ENCODE measurements at places on chromosomes 1 and 21.

GRCh38 chr1:2972879-2973575, 48.2 kb upstream of the ACTRT2 start:
- DNase-seq: no peak

GRCh38 chr1:193538680-193539079, 352.3 kb upstream of the B3GALT2 start:
- no peak for DNase-seq

DNA sequence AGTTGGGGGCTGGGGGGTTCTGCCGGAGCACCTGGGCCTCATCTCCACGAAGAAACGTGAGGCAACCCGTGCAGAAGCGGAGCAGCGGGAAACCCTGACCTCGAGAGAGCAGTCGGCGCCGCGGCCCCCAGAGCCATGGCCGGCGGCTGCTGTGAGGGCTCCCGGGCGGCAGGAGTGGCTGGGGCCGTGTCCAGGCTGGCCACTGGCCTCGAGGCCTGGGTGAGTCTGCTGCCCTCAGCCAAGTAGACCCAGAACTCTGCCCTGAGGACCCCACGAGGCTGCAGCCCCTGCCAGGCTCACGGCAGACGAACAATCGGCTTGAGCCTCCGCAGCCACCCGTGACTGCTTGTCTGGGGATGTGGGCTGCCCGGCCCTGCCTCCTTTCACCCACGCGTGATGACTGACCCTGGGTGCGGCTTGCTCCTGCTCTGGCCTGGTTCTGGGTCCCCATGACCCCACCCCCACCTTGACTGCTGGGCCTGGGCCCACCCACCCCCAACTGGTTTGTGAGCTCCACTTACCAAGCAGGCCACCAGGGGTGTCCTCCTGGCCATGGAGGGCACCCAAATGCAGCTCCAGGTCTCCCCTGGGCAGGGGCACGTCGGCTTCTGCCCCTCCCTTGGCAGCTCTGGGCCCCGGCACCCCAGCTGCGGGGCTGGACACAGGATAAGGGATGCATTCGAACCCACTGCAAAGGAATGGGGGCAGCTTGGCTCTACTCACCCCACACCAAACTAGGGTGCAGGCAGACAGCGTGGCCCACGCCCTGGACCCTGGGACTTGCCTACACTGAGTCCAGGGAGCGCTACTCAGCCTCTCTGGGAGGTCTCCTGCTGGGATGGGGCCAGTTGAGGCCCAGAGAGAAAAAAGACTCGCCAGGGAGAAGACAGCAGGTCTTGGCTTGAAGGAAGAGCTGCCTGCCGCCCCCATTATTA, 34.2 kb downstream of the MORN1 start:
- DNase-seq: no peak

DNA sequence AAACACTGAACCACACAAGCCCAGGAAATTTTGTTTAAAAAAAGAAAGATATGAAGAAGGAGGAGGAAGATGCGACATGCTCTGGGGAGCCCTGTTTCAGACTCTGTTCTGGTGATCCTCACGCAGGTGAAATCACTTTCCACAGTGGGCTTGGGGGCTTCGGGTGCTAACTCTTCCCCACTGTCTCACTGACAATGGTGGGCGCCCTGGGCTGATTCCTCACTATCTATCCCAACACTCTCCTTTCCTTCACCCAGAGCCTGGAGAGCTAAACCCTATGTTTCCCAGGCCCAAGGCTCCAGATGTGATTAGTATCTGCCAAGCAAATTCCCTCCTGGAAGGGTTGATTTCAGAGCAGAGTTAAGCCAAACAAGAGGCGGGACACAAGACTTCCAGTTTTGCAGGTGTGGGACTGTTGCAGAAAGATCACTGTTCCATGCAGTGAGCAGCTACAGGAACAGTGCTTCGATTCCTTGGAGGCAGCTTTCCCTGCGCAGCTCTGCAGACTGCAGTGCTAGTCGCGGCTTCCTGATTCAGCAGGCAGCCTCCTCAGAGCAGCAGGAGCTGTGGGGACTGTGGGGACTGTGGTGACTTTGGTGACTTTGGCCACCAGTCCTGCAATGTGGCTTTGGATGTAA, 168.3 kb downstream of the RHOU start:
- no peak for DNase-seq

GRCh38 chr21:41663805-41664788, 102.8 kb downstream of the RIPK4 start:
- DNase-seq: no peak

- no peak for DNase-seq
Measured at GRCh38 chr1:147504801-147505311, 36.4 kb upstream of the BCL9 start.

DNA sequence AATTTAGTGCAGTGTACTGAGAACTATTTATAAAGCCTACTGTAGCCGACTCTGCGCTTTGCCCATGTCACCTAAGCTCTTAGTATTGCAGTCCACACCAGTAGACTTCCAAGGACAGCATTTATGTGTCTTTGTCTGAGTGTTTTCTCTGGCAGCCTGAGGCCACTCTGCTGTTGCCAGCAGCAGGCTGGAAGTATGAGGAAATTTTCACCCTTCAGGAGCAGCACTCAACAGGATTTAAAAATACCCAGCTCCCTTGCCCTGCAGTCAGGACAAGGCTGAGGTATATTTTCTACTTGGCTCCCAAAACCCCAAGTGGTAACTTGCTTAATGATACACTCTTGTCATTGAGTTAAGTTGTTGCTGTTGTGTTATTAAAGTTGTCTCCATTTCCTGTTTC, 230.1 kb downstream of the SRGAP2C start:
- no peak for DNase-seq

GRCh38 chr21:36784947-36785346, 86.0 kb downstream of the SIM2 start:
- DNase-seq: no peak

- no peak for DNase-seq
Measured at GRCh38 chr1:223240122-223240521, 97.1 kb upstream of the TLR5 start.

- no peak for DNase-seq
Measured at GRCh38 chr1:33997127-33998036, 133.5 kb downstream of the HMGB4 start.

- no peak for DNase-seq
Measured at GRCh38 chr1:16631248-16632043, 18.1 kb upstream of the NBPF1 start.

- DNase-seq: no peak
Measured at GRCh38 chr1:147851149-147851548, 51.4 kb upstream of the GJA8 start.

GRCh38 chr1:39293375-39294070, 89.0 kb downstream of the MACF1 start:
- no peak for DNase-seq

GRCh38 chr1:3787349-3787715, 9.0 kb downstream of the LRRC47 start:
- DNase-seq: no peak

- DNase-seq: no peak
Measured at GRCh38 chr1:182886985-182887384, 47.8 kb downstream of the DHX9 start.

GRCh38 chr1:226148121-226148648, 38.4 kb downstream of the ACBD3 start:
- DNase-seq: no peak

GRCh38 chr1:109799445-109799844, 35.7 kb upstream of the EPS8L3 start:
- DNase-seq: no peak

- DNase-seq: no peak
Measured at GRCh38 chr1:244104309-244105060, 53.4 kb downstream of the ZBTB18 start.

- no peak for DNase-seq
Measured at GRCh38 chr1:78492386-78492950, 1.7 kb downstream of the PTGFR start.

DNA sequence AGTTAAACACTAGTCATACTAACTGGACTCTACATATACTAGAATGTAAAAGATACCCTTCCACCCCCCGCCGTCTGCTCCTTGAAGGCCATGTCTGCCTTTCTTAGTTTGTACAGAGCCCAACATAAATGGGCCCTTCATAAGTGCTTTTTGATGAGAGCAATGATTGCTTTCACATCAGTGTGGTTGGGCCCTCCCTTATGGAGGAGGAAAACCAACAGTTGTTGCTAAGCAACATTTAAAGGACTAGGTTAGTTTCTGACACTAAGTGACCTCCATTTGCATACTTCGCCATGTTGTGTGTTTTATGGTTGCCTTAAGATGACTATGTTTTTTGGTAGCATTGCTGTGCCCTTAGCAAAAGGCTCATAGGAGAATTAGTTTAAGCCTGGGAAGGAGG, 182.0 kb upstream of the SGIP1 start:
- no peak for DNase-seq

- DNase-seq: no peak
Measured at GRCh38 chr1:157968946-157969345, 24.5 kb upstream of the KIRREL1 start.

- no peak for DNase-seq
Measured at GRCh38 chr21:27079636-27080240, 112.8 kb upstream of the ADAMTS5 start.

GRCh38 chr1:107419003-107419402, 278.2 kb downstream of the NTNG1 start:
- DNase-seq: no peak

DNA sequence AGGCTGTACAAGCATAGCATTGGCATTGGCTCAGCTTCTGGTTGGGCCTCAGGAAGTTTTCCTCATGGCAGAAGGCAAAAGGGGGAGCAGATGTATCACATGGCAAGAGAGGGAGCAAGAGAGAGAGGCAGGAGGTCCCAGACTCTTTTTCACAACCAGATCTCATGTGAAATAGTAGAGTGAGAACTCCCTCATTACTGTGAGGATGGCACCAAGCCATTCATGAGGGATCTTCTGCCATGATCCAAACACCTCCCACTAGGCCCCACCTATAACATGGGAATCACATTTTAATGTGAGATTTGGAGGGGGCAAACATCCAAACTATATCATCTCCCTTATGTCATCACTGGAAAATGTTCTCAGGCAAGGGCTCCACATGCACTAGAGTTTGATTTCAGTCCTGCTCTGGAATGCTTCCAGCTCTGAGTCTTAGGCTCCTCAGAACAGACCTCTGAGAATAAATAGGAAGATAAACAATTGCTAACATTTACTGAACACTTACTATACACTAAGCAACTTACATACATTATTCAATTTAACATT, 39.4 kb upstream of the VTCN1 start:
- DNase-seq: no peak

DNA sequence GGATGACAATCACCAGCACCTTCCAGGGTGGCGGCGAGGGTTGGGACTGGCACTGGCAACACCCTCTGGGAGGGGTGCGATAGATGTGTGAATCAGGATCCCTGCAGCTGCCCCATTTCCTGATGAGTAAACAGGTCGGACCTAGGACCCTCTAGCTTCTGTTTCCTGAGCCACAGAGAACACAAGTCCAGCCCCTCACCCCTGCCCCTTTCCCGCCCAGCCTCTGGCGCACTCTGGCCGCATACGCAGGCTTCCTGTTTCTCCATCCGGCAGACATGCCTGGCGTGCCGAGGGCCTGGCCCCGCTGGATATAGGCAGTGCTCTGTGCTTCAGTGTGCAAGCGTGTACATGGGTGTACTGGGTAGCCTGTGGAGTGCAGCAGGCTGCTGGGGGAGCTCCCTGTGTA, 4.6 kb downstream of the PEAR1 start:
- no peak for DNase-seq

- DNase-seq: no peak
Measured at GRCh38 chr1:28031173-28031572, 57.2 kb downstream of the EYA3 start.

DNA sequence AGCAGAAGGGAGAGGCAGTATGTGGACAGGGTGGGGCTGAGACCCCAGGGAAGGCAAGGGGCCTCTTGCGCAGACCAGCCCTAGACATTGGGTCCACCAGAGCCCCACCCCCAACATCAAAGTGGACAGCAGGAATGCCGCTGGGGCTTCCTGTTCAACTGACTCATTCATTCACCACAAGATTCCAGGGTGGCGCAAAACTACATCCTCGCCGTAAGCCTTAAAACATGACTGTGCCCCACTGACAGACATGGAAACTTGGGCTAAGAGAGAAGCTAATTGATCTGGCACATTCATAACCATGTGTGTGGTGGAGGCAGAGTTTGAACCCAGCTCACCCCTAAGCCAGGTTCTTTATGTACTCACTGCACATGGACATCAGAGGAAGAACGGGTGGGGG, 14.0 kb downstream of the COL16A1 start:
- no peak for DNase-seq

- DNase-seq: no peak
Measured at GRCh38 chr1:31927661-31927980, 10.5 kb downstream of the PTP4A2 start.

DNA sequence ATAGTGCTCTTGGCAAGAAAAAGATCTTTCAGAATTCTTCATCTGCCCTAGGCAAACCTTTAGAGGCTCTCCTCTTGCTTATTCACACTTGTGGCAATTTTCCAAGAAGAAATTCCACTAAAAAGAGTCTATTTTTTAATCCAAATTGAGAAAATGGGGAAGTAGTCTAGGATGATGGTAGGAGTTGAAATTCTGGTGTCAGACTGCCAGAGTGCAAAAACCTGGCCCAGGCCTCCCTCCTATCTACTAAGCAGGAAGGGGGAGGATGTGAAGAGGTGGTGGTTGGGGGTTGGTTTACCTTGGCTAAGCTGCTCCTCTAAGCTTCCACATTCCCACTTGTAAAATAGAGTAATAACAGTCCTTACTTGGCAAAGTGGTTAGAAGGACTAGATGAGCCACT, 120.6 kb upstream of the KCNJ15 start:
- DNase-seq: no peak

DNA sequence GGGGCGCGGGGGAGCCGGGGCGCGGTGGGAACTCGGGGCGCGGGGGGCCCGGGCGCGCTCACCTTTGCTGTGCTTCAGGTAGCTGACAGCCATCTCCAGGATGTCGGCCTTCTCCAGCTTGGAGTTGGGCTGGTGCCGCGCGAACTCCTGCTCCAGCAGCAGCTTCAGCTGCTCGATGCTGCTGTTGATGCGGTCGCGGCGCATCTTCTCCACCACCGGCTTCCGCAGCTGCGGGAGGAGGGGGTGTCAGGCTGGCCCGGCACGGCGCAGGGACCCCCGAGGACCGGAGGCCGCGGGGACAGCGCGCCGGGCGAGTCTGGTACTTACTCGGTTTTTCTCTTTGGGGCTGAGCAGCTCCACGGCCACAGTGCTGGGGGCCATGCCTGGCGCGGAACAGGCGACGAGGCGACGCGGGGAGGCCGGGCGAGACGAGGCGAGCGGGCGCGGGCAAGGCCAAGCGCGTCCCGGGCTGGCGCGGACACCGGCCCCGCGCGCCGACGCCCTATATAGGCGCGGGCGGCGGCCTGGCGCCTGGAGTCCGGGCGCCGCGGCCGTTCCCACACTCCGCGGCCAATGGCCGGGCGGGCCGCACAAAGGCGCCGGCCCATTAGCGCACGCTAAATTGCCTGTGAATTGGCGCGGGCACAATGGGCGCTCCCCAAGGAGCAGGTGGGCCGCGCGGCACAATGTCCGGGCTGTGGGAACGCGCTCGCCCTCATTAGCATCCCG, at the start of gene HES5:
TSS of gene HES5 (minus strand) at position 480 of the 729 bp plus-strand sequence. CDS start at position 381, 99 bp downstream.
- DNase-seq: no peak

DNA sequence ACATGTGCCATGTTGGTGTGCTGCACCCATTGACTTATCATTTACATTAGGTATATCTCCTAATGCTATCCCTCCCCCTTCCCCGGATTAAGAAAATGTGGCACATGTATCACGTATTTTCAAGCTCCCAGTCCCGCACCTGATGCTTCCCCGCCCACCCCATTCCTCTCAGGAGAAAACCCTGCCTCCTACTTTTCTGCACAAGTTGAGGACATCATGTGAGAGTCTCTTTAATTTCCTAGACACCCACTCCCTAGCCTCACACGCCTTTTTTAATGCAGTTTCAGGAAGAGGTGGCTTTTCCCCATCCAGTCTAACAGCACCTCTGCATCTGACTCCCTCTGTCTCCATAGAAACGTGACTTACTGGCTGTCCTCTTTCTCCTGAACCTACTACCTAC, 58.2 kb upstream of the GOLT1A start:
- no peak for DNase-seq

Data from activated CD8-positive, alpha-beta memory T cell treated with anti-CD3 and anti-CD28 coated beads for 1 hour (primary cell).